ENCODE measurements at places on chromosomes 6 and 20.

GRCh38 chr6:143741480-143741879 lies 63.7 kb downstream of the PHACTR2 start:
- DNase-seq, result no peak

- no peak for DNase-seq
These were observed 343.8 kb downstream of the SYNE1 start for GRCh38 chr6:152293404-152293803.

- no peak for DNase-seq
These were observed 568 bp downstream of the PREP start for GRCh38 chr6:105402090-105402938.

DNA sequence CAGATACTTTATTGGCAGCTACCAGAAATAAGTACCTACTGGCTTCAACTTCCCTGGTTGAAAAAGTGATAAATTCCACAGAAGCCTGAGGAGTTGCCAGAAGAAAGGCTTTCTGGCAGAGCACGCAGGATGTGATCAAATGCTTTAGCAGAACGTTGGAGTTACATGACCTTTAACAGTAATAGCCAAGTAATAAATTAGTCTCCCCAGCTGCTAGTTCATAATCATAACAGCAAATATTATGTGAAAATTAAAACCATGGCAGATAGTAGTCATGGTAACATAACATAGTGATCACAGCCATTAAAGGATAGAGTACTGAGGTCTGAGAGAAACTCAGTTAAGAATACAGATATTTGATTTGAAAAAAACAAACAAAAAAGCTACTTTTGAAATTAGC lies 567.7 kb downstream of the ADGRB3 start:
- peak; percentile 19 for DNase-seq

- DNase-seq, result peak; percentile 7
These were observed 114.2 kb upstream of the LY86 start for GRCh38 chr6:6474170-6474920.

GRCh38 chr6:45584127-45584526 lies 206.4 kb upstream of the SUPT3H start:
- DNase-seq, result no peak

GRCh38 chr6:16741112-16742016 lies 19.9 kb downstream of the ATXN1 start:
- no peak for DNase-seq

- no peak for DNase-seq
These were observed 137.3 kb upstream of the PMEPA1 start for GRCh38 chr20:57847104-57847503.

DNA sequence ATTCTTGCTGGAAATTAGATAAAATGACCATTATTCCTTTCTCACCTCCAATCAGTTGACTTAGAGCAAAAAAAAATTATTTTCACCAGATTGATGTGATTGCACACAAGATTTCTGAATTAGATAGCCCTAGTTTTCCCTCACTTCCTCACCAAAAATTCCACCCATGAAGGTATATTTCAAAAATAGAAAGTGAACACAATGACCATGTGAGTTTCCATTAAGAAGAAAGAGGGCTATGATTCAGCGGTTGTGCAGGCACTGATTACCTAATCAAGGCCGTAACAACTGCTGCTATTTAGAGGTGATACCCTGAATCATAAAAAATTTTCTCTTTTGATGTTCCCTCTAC lies 19.5 kb upstream of the RALGAPA2 start:
- no peak for DNase-seq

Data from small intestine (tissue), 16 donors.